ENCODE measurements at places on chromosomes 4 and X. TPM values are rescaled to one million over a fixed set of nuclear protein-coding genes. Genes with fewer than 3 reads are reported as not detected.

DNA sequence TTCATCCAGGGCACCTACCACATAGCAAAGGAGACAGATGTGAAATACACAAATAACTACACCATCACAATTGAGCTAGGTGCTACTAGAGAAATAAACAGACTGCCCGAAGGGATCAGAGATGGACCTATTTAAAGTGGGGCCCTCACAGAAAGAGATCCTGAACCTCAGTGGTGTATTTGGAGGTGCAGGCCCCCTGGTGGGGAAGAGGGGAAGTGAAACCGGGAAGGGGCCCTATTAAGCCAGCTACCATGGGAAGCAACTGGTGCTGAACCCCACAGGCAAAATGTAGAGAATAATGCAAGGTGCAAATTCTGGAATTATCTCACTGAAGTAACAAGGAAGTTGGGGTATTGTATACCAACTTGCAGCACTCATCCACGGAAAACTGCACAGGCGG is 78.6 kb upstream of the FAM9A start:
- DNase-seq, result no peak

Gene FGB
- 0.11 TPM for polyA plus RNA-seq

- DNase-seq, result no peak
Observed at GRCh38 chr4:184197536-184198082, 20.1 kb downstream of the ENPP6 start.

DNA sequence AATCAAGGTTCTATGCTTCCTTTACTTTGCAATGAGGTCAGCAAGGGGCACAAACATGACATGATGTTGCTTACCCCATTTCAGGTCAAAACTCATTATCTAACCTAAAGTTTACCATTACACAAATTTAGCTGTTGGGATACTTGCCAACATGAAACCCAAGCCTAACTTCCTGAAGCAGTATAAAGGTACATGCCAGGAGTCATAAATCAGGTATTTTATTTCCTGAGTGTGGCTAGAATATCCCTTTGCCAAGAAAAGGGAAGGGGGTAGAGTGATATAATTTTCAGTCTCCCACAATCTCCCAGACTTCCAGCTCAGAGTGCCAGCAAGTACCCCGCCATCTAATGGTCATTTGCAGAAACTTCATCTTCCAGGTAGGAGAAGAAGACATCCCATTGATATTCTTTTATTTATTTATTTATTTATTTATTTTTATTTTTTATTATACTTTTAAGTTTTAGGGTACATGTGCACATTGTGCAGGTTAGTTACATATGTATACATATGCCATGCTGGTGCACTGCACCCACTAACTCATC is 136.6 kb downstream of the NEXMIF start:
- no peak for DNase-seq

GRCh38 chr4:98639523-98639922 is 18.9 kb downstream of the TSPAN5 start:
- no peak for DNase-seq

GRCh38 chrX:37867536-37868153 is 20.3 kb upstream of the DYNLT3 start:
- DNase-seq, result no peak

Gene SLC25A14
- polyA plus RNA-seq, result 33.4 TPM

DNA sequence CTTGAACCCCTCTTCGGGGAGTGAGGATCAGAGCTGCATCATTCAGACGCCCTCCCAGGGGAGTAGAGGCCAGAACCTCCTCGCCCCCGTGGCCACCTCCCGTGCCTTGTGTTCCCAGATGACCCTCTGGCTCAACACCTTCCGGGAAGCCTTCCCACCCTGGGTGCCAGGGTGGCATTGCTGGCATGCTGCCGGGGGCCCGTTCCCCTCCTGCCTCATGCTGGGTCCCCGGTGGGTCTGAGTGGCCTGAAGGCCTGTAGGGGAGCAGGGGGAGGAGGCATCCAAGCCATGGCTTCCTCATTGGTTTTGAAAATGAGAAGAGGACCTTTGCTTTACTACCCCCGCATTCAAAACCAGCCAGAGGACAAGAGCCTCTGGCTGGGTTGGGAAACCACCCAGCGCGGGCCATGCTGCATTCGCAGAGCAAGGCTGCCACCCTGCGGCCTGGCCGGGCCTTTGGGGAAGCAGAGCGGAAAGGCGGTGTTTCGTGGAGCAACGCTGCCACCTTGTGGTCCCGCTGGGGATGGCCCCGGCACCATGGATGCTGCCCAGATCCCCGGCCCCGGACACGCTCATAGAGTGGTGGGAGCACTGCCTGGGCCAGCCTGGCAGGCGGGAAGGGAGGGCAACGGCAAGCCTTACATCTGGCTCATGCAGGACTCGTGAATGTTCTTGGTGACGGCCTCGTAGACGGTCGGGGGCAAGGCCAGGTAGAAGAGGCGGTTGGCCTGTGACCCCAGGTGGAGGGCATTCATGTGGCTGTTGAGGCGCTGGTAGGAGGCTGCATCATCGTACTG is 11.9 kb downstream of the G6PD start:
- DNase-seq, result peak; percentile 78

Gene CAMK2D
- 70.9 TPM for polyA plus RNA-seq

Gene CORIN
- polyA plus RNA-seq, result 4.6 TPM

DNA sequence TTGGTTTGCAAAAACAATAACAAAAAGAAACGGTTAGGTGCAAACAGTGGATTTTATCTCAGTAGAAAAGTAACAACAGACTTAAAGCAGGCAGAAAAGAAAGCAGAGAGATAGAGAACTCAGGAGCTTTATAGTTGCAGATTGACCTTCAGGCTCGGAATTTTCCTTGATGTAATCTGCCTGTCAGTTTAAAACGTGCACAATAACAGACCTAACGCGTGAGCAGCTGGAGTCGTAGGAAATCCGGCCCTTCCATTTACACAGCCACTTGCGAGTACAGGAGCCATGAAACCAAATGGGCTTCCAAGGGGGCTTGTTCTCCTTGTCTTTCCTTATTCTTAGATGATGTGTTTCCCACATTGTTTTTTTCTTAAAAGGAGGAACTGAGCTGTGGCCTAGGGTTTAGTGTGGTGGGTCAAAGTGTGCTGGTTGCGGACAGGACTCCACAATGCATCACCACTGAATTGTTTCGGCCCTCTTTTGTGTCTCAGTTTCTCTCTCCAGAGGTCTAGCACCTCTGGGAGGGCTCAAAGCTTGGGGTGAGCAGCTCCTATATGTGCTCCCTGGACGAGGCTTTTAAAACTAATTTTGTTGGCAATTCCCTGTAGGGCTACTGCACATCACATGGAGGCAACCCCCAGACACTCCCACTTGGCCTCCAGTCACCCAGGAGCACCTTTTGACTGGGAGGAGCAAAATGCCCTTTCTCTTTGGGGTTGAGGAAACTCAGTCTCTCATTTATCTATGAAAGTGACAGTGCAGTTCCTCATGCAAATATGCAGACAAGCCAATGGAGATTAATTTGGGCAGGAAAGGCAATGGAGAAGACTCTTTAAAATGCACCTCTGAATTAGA is 13.9 kb upstream of the MPP1 start:
- DNase-seq, result no peak

- DNase-seq, result no peak
Observed at GRCh38 chr4:173522951-173523395, 7.1 kb downstream of the HAND2 start.

Gene HTN1
- polyA plus RNA-seq, result 0.05 TPM

Gene GPR82
- 0.17 TPM for polyA plus RNA-seq

All from left lung (tissue), 14 donors.